CD4-positive, alpha-beta T cell treated with Interleukin-12 subunit alpha and Interleukin-12 subunit beta, for 1 hour (primary cell): ENCODE measurements at places on chromosomes 5 and 9.

DNA sequence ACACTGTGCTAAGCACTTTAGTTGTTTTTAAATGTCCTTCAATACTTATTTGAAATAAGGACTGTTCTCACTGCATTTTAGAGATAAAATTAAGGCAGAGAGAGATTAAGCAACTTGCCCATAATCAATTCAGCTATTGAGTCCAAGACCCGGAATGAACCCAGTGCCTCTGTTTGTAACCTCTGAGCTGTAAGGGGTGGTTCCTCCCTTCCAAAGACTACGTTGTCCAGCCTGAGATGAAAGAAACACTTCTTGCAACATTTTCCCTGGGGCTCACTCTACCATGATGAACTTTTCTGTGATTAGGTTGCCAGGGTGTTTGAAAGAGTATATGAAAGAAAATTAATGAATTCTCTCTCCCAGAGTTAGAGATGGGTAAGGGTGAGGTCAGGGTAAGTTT lies 22.0 kb upstream of the MAP1B start:
- DNase-seq, result no peak

DNA sequence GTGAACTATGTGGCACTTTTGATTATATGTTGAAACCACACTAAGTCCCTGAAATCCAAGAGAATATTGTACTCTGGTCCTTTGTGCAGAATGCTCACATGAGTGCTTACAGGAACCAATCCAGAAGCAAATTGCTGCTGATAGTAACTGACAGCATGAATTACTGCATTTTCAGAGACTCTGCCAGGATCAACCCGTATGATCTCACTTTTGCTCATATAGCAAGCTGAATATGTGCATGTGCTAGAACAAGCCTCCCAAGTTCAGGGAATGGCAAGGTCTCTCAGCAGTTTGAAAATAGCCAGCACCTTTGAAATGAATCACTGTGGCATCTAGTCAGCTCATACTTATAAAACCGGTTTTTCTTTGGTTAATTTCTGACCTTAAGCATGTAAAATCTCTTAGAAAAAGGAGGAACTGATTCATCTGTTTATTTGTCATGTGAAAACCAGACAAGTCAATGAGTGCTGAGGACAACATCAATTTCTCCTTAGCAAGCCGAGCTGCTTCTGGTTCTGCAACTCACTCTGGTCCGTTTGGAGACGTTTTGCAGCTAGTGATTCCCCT lies 215.7 kb upstream of the ELL2 start:
- no peak for DNase-seq

DNA sequence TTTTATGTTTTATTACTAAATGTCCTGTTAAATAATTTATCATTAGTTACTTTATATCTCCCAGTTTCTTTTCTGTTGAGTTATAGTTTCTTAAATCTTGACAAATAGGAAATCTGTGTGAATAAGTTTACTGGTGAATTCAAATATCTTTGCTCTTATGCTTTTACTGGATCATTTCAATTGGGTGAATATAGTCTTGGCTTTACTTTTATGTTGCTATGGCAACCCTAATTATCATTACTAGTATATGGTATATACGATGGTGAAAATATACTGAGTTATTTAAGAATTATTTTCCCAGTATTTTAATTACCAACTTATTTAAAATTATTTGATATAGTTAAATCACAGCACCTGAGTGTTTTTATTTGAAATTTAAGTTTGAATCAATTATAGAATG lies 363.0 kb downstream of the CDH10 start:
- no peak for DNase-seq

DNA sequence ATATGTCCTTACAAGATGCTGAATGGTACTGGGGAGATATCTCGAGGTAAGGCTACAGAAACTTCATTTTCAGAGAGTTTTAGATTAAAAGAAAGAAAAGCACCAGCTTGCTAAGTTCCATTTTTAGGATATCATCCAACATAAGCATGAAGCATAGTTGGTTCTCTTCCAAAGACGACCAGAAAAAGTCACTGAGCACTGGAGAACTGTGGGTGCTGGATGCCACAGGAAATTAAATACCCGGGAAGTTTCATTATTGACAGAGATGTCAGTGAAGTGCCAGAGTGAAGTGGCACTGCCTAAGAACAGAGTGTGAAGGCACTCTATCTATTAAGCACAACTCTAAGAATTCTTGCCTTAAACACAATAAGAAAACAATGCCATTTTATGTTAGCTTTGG lies 76.8 kb downstream of the PIK3R1 start:
- DNase-seq, result no peak

DNA sequence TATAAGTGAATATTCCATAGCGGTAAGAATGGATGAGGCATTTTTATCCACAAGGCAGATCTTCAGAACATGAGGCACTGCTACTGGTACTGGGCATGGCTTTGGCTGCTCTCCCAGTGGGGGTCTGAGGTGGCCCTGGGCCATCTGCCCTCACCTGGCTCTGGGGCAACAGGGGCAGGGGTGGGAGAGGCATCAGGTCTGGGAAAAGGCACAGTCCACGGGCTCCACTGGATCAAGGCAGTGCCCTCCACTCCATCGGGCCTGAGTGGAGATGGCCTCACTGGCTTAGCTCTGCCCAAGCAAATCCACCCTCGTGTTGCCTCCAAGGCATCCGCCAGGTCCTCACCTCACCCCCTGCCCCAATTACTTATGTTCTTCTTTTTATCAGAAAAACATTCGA lies 10.9 kb upstream of the NKD2 start:
- no peak for DNase-seq

DNA sequence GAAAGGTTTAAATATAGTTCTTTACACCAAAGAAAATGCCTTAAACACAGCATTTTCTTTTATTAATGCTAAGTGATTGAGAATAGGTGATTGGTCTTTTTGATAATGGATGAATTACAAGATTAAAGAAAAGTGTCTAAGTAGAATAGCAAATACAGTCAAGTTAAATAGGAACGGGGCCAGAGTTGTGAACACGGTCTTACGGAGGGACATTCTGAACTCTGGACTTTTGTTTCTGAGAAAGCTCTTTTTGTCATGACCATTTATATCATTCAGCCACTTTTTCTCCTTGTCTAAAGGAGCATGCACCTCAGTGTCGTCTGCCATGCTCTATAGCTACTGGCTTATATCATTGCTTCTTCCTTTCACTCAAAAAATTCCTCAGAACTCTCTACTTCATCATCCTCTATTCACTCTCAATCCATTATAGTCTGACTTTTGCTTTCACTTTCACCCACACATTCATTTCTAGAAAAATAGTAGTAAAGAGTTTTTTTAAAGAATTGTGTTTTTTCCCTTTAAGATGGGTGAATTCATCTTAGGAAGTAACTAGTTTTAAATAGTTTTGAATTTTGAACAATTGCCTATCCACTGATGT lies 263.0 kb upstream of the FBXL7 start:
- no peak for DNase-seq

GRCh38 chr5:40260361-40260760 lies 419.4 kb upstream of the PTGER4 start:
- DNase-seq, result no peak

DNA sequence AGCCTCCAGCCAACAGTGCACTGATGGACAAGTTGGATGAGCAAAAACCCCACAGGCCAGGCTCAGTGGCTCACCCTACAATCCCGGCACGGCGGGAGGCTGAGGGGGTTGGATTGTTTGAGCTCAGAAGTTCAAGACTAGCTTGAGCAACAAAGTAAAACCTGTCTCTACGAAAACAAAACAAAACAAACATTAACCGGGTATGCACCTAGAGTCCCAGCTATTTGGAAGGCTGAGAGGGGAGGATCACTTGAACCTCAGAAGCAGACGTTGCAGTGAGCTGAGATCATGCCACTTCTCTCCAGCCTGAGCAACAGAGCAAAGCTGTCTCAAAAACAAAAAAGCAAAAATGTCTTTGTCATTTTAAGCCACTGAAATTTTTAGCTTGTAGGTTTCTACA lies 55.1 kb upstream of the DMRT1 start:
- DNase-seq, result no peak

DNA sequence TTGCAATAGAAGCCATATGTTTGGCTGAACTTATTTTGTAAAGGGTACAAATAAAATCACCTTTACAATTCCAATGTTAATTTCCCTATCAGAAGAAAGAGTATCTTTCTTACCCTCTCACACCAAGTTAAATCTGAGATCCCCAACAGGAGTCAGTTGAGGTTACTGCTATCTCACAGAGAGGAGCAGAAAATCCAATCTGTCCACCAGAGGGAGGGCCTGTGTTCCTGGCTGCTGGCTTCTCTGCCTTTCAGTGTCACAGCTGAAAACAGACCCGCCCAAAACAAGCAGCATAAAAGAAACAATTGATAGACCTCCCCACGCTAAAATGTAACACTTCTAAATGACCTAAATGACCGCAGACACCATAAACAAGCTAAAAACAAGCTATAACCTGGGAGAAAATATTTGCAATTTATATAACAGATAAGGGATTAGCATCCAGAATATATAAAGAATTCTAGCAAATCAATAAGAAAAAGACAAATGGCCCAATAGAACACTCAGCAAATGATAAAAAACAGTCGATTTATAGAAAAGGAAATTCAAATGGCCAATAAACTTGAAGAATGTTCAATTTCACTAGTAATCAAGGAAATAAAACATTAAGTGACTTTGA lies 24.5 kb upstream of the MVB12B start:
- peak; percentile 63 for DNase-seq

GRCh38 chr5:125409234-125409860 lies 662.9 kb upstream of the ZNF608 start:
- no peak for DNase-seq

GRCh38 chr5:176647030-176647842 lies at the start of gene TSPAN17:
TSPAN17 (plus strand) TSS chr5:176647484; CDS start chr5:176647616, 132 bp downstream.
- peak; percentile 99 for DNase-seq

- DNase-seq, result no peak
Observed at GRCh38 chr5:39526914-39527477, 102.2 kb upstream of the DAB2 start.

GRCh38 chr5:79845448-79846197 lies 145.4 kb downstream of the MTX3 start:
- DNase-seq, result no peak
